ENCODE measurements at places on chromosomes 3 and 15. TPM values are rescaled to one million over a fixed set of nuclear protein-coding genes. Genes with fewer than 3 reads are reported as not detected.

SHC4 gene
- polyA plus RNA-seq: 0.12 TPM

WDR49 gene
- polyA plus RNA-seq: 0.29 TPM

SLC28A2 gene
- not detected for polyA plus RNA-seq

FGF12 gene
- 1.2 TPM for polyA plus RNA-seq

P4HTM gene
- 14.5 TPM for polyA plus RNA-seq

ARPP19 gene
- 25.8 TPM for polyA plus RNA-seq

TMEM43 gene
- polyA plus RNA-seq: 45.6 TPM

ANKRD63 gene
- polyA plus RNA-seq: not detected

DNAH1 gene
- 2.4 TPM for polyA plus RNA-seq

PLA2G4E gene
- polyA plus RNA-seq: 1.2 TPM

NAALADL2 gene
- polyA plus RNA-seq: 0.26 TPM

ZNF774 gene
- 0.80 TPM for polyA plus RNA-seq

CD96 gene
- 0.88 TPM for polyA plus RNA-seq

CELSR3 gene
- 0.36 TPM for polyA plus RNA-seq

RETNLB gene
- not detected for polyA plus RNA-seq

GPX1 gene
- 245 TPM for polyA plus RNA-seq

CMTM8 gene
- polyA plus RNA-seq: 1.7 TPM

IQCF5 gene
- polyA plus RNA-seq: not detected

CAMKV gene
- 0.01 TPM for polyA plus RNA-seq

TICRR gene
- 4.4 TPM for polyA plus RNA-seq

SPTBN5 gene
- 9.3 TPM for polyA plus RNA-seq

HRH1 gene
- 2.2 TPM for polyA plus RNA-seq

ZBED2 gene
- 11.2 TPM for polyA plus RNA-seq

CCR4 gene
- polyA plus RNA-seq: 0.13 TPM
